ENCODE measurements at places on chromosomes 16 and 17.

GRCh38 chr16:47990676-47991075 is 165.1 kb downstream of the ABCC12 start:
- no peak for DNase-seq

DNA sequence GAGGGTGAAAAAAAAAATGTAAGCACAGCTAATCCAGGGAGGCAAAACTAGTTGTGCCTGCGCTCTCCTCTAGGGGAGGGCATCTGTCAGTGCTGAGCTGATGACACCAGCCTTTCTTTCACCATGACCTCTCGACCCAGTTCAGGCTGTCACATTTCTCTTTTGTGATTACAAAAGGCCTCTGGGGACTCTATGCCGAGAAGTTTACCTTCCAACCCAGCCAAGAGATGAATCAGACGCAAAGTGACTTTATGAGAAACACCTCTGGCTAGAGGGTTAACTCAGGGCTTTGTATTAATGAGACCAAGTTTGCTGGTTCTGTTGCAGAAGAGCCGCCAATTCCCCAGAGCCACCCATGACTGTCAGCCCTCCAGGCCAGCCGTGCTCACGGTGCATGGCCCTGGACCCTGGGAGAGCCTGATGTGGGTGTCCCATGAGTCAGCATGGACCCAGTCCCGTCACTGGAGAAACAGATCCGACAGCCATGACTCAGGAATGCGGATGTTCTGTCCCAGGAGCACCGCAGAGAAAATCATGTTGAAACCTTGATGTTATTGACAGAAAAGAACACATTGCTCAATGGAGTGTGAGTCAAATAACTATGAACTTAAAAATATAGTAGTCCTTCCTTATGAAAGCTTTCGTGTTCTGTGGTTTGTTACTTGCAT is 437.2 kb downstream of the HS3ST3B1 start:
- no peak for DNase-seq

DNA sequence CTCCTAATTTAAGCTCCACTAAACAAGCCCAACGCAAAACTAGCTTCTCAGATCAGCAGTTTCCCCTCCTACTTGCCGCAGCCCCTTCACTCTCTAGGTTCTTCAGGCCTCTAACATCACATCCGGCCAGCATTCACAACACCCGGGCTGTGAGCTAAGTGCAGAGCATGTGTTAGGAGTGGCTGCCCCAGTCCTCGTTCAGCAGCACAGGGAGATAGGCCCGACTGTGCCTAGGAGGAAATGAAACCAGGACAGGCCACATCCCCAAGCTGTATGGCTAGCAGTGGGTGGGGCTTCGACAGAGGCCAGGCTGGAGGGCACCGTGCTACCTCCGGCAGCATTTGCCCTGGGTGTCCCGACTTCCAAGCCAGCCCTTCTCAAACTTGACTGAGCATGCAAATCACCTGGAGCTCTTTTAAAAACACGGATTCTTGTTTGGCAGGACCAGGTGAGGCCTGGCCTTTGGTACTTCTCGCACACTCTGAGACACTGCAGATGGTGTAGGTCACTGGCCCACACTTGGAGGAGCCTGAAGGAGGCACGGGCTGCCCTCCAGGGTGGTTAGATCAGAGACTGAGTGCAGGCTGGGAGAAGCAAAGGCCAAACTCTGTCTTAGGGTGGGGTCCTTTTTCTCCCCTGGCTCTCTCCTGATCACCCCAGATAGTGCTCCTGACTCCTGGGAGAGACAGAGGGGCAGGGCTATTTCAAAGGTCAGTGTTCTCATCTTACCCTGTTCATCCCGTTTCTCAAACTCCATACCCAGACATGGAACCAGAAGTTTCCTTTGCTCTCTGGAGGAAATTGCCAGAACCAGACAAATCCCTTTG is 202.0 kb downstream of the C16orf78 start:
- DNase-seq, result no peak

DNA sequence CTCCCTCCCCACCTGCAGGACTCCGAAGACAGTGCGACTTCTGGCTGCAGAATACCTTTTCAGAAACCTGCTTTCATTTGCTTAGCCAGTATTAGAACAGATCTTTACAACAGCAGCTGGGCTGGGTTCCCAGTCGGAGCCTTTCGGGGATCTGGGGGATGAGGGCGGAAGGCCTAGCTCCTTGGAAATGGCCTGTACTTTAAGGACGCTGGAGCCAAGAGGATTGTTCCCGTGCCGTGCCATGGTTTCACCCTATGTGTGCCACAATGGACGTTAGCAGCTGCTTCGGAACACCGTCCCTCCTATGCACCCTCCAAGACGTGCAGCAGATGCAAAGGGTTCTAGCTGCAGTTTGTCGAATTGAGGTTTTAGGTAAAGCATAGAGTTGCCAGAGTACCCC is 16.2 kb downstream of the KCTD2 start:
- no peak for DNase-seq

GRCh38 chr16:2881783-2882649 is 999 bp upstream of the FLYWCH2 start:
- no peak for DNase-seq

- no peak for DNase-seq
These were observed 17.1 kb downstream of the TRAF4 start for GRCh38 chr17:28760601-28761562.

All from activated effector memory CD4-positive, alpha-beta T cell treated with Interleukin-2 at 50 U/mL for 16 hours (primary cell).